ENCODE measurements at places on chromosomes 6 and 20.

DNA sequence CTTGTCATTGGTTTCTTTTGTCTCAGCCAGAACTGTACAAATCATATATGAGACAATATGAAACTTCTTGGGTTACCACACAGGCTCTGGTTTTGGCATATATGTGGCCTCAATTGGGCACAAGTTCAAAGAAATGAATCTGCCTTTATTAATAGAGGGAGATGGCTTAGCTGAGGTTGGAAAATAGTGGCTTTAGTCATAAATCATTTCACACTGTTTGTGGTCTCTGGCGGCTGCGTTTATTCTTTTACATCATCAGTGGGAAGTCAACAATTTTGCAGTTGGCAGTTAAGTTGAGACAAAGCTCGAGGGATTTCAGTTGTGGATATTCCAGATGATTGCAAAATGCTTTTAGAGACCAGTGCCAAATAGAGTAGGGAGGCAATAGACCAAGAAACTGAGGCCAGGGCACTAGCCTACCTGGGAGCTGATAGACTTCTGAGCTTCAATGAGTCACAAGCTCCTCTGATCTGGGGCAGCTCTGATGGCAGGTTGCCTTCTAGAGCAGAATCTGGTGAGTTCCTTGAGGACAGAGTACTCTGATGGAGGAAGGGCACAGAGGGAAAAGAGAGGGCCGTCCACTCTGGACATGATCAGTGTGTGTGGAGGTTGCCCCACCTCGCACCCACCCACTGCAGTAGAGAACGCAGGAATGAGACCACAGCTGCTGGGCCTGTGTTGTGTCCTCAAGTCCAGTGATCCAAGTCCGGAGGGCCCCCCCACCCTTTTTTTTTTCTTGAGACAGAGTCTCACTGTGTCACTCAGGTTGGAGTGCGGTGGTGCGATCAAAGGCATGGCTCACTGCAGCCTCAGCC is 73.5 kb downstream of the ARMC2 start:
- no peak for DNase-seq

DNA sequence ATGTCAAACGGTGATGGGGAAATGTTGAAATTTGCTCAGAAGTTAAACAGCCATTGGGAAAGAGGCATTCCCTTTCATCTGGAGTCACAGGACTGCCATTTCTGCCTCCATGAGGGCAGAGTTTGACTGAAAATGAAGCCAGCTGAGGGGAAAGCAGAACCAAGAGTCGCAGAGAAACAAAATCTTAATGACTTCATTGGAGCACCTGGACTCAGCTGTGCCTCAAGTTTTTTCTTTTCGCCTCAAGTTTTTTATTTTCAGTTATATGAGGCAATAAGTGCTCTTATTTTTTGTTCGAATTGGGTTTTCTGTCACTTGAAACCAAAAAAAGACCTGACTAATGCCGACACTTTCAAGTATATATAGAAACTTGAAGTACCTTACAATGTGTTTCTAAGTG is 161.3 kb downstream of the PKHD1 start:
- DNase-seq = no peak

DNA sequence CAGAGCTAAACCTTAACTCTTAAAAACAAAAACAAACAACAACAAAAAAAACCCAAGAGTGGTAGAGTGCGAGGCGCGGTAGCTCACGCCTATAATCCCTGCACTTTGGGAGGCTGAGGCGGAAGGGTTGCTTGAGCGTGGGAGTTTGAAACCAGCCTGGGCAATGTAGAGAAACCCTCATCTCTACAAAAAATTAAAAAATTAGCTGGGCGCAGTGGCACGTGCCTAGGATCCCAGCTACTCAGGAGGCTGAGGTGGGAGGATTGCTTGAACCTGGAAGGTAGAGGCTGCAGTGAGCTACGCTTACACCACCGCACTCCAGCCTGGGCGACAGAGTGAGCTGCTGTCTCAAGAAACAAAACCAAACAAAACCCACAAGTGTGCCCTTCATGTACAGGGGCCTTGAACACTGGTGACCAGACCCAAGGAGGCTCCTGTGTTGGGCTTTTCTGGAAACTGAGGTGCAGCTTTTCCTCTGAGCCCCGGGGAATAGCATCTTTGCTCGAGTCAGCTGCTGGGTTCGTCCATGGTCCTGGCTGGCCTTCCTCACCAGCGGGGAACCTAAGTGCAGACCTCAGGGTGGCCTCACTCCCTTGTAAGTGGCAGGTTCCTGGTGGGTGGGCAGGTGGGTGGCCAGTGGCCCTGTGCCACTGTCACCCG is 39.9 kb downstream of the PYGB start:
- no peak for DNase-seq

- no peak for DNase-seq
Observed at GRCh38 chr20:57605045-57605444, 15.2 kb downstream of the ZBP1 start.

- no peak for DNase-seq
Observed at GRCh38 chr20:6148073-6148472, 25.2 kb upstream of the FERMT1 start.

DNA sequence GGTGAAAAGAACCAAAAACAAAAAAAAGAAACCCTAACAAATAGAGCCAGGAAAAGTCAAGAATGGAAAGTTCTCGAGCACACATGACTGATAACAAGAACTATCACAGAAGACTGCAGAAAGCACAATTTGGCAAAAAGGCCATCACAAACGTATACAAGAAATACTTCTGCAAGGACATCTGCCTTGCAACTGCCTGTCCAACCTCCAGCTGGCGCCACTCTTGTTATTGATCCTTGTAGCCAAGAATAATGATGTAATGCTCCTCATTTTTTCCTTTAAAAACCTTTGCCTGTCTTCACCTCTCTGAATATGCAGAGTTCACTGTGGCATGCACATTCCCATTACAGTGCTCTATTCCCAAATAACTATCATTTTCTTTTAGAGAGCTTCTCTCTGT is 87.9 kb upstream of the BMP5 start:
- DNase-seq = no peak

DNA sequence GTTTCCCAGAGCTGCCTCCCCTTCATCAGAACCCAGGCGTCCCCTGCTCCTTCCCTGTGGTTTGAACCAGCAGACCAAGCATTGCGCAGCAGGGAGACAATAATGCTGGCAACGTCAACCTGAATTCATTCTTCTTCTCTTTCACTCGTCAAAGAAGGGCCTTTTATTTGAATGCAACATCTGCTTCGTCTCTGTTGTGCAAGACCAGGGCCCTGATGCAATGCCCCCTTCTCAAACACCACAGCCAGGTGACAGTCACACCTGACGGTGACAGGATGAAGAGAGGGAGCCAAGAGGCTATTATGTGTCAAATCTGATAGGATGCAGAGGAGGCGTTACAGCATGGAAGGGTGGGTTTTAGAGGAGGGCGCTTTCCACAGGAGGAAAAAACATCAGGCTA is 8.0 kb downstream of the INSM1 start:
- no peak for DNase-seq

- no peak for DNase-seq
Observed at GRCh38 chr6:41445261-41445660, 100.9 kb upstream of the FOXP4 start.

- DNase-seq = no peak
Observed at GRCh38 chr6:94735270-94735669, 842.1 kb upstream of the MANEA start.

DNA sequence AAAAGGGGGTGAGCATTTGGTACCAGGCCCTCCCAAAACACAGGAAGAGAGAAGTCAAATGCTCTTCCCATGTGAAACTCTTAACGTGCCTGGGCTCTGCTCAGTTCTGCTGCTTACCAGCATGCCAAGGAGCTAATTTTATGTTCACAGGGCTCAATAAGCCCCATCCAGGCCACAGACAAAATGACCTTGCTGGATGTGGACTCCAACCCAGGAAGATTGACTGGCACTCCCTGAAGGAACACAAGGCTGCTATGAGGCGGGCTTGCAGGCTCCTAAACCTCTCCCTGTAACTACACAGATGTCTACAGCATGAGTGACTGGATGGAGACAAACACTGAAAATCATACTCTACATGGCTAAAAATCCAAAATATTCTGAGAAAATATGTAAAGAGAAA is 50.6 kb downstream of the CHD6 start:
- no peak for DNase-seq

GRCh38 chr6:20117474-20117873 is 94.8 kb downstream of the MBOAT1 start:
- DNase-seq = no peak

- DNase-seq = no peak
Observed at GRCh38 chr6:33286946-33287914, 1.8 kb downstream of the WDR46 start.

- DNase-seq = no peak
Observed at GRCh38 chr20:38242848-38243708, 17.5 kb downstream of the KIAA1755 start.

GRCh38 chr6:111382476-111383294 is 100.3 kb downstream of the REV3L start:
- no peak for DNase-seq

GRCh38 chr6:130740308-130740707 is 86.9 kb upstream of the SMLR1 start:
- no peak for DNase-seq

DNA sequence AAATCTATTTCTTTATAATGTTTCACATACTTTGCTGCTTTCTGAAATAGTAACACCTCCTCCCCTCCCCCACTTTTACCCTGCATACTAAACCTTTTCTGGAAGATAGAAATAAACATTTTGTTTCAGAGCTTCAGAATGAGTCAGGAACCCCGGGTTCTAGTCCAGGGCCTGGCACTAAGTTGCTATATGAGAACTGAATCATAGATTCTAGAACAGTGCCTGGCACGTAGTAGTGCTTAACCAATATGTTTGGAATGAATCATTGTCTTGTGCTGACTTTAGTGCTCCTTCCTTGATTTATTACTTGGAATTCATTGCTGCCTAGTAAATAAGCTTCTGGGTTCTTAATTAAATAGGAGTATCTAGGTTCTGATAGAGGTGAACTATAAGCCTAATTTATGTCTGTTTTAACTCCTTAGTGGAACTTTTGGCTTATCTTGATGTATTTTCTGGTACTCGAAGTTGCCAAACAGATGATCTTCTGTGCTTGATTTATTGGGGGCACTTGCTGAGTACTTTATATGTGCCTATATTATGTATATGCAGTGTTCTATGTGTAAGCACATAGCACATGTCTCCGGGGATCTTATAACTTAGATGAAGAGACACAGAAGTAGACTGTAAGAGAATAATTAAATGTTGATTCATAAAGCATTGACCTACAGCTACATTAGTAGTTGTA is 18.6 kb downstream of the TAB2 start:
- peak; percentile 34 for DNase-seq

DNA sequence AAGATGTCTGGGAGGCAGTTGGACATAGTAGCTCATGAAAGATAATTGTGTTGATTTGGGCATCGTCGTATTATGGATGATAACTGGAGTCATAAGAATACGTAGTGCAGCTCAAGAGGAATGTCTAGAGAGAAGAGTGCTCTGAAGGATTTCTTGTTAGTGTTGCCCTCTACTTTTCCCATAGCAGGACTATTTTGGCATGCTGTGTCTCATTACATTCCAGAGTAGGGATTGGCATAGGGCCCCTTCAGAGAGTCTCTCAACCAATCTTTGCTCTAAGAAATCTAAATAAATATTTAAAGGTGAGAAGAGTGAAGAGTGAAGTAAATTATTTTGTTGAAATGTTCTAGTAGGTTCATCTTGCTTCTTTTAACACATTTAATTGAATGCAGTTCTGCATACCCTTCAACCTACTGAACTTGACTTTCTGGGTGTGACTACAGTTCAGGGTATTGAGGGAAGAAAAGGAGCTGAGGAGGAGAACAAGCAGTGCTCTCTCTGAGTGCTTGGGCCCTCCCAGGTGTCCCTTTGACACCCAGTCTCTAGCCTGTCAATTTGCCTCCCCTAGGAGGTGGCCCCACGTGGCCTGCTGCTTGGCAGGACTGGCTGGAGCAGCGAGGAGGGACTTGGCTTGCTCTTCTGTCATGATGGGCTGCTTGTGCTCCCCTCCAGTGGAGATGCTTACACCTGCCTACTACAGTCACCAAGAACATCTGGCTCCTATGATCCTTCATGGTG is 33.3 kb downstream of the SOBP start:
- DNase-seq = no peak

DNA sequence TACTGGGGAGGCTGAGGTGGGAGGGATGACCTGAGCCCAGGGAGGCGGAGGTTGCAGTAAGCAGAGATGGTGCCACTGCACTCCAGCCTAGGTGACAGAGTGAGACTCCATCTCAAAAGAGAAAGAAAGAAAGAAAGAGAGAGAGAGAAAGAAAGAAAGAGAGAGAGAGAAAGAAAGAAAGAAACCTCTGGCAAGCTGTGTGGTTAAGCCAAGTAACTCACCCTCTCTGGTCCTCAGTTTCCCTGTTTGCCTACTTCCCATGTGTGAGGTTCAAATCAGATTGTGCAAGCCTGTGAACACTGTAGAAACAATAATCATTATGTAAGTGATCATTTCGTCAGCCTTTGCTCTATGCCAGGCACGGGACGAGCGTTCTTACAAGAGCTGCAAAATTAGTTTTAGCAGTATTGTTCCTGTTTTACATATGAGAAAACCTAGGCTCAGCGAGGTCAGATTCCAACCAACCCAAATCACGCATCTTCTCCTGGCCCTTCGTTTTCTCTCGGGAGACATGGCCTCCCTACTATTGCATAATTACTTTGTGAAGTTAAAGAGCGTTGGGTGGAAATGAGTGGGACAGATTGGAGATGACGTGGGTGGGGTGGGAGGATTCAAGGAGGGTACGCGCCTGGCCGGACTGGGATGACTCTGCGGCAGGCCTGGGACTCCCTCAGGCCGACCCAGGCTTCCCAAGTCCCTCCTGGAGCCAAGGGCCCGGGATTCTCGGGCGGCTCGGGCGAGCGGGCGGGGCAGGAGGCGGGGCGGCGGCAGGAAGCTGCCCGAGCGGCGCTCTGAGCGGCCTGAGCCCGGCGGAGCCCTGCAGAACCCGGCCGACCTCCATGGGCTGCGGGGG is at the start of gene SNX21:
Gene SNX21 (plus strand): TSS at position 770 of the 853 bp plus-strand sequence. CDS start 121 bp downstream, outside the sequence.
- no peak for DNase-seq

DNA sequence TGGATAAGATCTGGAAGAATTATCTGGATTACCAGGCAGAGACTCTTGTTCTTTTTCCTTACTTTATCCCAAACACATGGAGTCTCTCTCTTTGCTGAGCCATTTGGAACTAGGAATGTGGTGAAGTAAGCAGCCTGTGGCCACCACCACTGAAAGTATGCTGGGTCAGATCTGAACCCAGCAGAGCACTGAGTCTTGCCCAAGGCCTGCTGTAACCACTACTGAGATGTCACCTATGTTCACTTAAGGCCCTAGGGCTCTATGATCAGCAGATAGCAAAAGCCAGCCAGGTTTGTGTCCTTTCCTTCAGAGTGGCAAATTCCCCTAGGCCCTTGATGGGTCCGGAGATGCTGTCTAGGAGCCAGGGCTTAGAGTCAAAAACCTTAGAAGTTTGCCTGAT is 103.3 kb upstream of the PLN start:
- DNase-seq = no peak

- DNase-seq = no peak
Observed at GRCh38 chr6:158313989-158314388, 1.7 kb downstream of the TULP4 start.

GRCh38 chr20:3888622-3889488 is at the start of gene PANK2:
TSS of gene PANK2 (plus strand) at chr20:3889387.
- peak; percentile 94 for DNase-seq

GRCh38 chr6:170452767-170453545 is 100.2 kb downstream of the PSMB1 start:
- DNase-seq = no peak

Measured in stimulated activated CD4-positive, alpha-beta T cell treated with anti-CD3 and anti-CD28 coated beads, Interleukin-4, amount 100 ng/mL, for 4 hours (primary cell).